ENCODE measurements at places on chromosomes 2 and 18.

- peak; percentile 5 for DNase-seq
Observed at GRCh38 chr2:51710222-51710621, 678.3 kb upstream of the NRXN1 start.

GRCh38 chr2:192513575-192513974 lies 318.8 kb upstream of the TMEFF2 start:
- no peak for DNase-seq

- DNase-seq, result no peak
Observed at GRCh38 chr2:57990118-57990725, 56.4 kb upstream of the VRK2 start.

GRCh38 chr18:13235981-13236380 lies 17.4 kb downstream of the LDLRAD4 start:
- peak; percentile 50 for DNase-seq

DNA sequence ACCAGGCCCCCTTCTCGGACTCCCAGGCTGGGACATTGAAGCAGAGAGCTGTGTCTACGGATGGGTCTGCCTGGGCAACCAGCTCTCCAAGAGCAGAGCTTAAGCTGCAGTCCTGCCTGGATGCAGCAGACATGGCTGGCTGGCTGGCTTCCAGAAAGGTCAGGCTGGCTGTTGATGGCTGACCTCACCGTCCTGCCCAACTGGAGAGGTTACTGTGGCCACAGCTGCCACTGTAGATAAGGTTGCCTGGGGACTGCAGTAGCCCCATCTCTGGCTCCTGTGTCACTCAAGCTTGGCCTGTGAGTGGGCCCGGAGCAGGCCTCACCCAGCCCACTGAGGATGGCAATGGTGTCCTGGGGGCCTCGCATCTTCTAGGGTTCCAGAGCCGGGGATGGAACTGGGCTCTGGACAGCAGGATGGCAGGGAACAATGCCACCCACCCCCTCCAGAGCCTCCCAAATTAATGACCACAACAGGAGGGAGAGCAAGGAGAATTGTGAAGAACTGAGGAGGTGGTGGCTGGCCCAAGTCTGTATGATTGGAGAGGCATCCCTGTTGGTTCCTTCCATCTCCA lies 37.0 kb upstream of the FOSL2 start:
- peak; percentile 50 for DNase-seq

DNA sequence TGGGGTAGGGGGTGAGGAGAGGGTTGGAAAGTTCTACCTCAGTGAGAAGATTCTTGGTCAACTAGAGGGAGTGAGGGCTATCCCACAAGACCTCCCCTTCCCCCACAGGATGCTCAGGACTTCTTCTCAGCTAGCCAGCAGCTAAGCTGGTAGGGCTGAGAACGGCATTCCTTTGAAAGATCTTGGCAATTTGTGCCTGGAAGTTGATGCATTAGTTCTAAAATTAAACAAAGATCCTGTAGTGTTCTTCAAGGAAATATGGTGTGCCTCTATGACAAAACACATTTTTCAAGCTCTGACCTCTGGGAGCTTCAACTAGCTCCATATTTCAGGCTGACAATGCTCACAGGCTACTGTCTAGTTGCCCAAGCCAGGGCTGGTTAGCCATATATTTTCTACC lies 2.3 kb downstream of the LYPD1 start:
- DNase-seq, result no peak

DNA sequence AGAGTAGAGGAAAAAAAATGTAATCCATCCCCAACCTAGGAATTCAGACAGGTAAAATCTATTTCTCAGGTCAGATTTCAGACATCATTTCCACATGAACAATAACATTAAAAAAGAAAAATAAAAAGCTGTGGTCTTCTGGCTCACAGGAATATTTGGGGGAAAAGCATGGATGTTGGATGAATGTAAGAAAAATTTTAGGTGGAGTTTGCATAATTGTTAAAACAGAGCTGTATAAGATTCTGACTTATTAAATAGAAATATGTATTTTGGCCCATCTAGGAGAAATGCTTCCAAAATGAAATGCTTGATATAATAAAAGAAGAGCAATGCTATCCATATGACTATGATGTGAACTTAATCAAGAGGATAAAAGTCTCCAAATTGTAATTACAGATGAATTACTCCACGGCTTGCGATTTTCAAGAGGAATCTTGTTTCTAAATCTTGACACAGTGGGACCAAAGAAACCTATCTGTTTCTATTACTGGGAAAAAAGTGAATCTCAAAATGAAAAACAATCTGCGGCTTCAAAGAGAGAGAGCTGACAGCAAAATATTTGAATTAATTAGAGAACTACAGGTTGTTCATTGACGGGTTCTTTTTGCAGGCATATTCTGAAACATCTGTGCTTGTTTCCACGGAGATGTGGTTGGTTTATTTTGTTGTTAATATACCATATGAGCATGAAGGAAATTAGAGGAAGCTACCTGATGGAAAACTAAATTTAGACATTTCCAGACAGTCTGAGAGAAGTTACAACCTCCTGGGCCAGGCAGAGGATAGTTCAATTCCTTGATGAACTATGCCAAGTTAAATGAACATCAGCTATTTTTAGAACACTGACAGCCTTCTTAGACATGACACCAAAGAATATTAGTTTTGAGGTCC lies 468.7 kb downstream of the PID1 start:
- DNase-seq, result no peak

- no peak for DNase-seq
Observed at GRCh38 chr2:106358081-106358480, 110.1 kb downstream of the RGPD3 start.

DNA sequence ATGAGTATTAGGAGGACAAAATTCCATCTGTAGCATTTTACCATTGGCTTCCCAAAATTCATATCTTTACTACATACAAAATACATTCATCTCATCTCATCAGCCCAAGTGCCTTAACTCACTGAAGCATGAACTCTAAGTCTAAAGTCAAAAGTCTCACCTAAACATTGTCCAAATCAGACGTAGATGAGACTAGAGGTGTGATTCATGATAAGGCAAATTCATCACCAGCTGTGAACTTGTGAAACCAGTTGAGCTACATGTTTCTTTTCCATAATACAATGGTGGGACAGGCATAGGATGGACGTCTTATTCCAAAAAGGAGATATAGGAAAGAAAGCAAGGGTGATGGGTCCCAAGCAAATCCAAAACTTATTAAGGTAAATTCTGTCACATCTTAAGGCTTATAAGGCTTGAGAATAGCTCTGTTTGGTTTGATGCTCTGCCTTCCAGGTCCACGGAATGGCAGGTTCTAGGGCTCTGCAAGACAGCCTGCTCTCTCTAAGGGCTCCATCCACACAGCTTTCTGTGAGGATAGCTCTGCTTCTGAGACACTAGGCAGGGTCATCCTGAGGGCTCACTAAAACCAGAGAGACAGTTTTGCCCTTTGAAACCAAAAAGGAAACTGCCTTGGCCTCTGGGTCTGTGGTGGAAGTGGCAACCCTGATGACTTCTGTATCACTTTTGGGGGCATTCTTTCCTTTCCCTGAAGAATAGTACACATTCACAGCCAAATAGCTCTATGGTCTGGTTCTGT lies 9.6 kb downstream of the IFIH1 start:
- no peak for DNase-seq

DNA sequence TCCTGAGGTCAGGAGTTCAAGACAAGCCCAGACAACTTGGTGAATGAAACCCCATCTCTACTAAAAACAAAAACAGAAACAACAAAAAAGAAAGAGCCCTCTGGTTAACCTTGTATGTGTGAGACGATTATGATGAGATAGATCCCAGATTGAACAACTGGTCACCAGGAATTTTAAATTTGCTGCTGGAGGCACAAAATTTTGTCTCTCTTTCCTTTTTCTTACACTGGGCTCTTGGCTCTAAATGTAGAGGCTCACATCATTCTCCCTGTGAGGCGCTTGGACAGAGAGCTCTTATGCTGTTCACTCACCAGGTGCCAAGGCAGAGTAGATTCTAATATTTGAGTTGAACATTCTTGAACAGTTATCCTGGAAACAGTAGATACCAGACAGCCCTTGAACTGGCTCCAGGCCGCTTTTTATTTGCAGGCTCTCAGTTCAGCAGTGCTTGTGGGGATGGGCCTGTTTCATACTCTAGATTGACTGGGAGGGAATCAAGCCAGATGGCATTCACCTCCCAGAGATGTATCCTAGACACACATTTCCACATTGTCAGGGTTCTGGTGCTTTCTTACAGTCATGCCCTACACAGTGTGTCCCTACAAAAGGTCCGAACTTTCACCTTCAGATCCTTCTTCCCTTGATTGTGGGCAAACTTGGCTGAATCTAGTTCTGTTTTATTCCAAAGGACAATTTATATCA lies 1159.6 kb downstream of the RPIA start:
- DNase-seq, result no peak

- no peak for DNase-seq
Observed at GRCh38 chr2:178202927-178203326, 8.6 kb downstream of the OSBPL6 start.

DNA sequence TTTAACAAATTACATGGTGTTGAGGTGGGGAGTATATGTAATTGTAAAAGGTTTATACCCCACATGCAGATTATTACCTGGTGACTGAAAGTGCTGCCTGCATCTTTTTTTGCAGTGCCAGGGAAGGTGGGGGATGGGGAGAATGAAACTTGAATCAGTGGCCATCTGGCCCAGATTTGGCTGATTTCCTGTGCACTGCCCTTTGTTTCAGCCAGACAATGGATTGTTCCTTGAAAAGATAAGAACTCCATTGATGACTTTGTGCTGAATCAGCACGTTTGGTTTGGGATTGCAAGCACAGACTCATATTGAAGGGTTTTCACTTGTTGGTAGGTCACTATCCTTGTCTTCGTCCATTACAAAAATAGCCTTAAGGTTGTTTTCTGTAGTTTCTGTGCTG lies 20.9 kb downstream of the GREB1L start:
- DNase-seq, result no peak

GRCh38 chr18:62201870-62202269 lies 14.8 kb downstream of the RELCH start:
- no peak for DNase-seq

GRCh38 chr2:219916726-219917440 lies 289.5 kb downstream of the SLC4A3 start:
- no peak for DNase-seq

GRCh38 chr2:118607641-118608040 lies 239.8 kb downstream of the EN1 start:
- no peak for DNase-seq

GRCh38 chr2:239717319-239717675 lies 307.8 kb downstream of the NDUFA10 start:
- no peak for DNase-seq

DNA sequence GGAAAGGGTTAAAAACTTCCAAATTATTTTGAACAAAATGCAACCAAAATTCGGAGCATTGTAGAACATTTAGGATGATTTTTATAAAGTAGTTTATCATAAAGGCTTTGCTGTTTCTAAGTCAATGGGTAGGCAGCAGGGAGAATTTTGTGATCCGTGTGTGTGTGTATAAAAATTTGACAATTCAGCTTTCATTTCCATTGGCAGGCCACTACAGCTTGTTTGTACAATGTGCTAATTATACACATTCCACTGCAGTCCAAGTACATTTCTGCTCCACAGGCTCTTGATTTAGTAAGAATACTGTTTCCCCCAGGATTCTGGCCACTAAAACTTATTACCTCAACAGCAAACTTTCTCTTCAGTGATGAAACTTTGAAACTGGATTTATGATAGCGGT lies 71.8 kb upstream of the LTBP1 start:
- no peak for DNase-seq

DNA sequence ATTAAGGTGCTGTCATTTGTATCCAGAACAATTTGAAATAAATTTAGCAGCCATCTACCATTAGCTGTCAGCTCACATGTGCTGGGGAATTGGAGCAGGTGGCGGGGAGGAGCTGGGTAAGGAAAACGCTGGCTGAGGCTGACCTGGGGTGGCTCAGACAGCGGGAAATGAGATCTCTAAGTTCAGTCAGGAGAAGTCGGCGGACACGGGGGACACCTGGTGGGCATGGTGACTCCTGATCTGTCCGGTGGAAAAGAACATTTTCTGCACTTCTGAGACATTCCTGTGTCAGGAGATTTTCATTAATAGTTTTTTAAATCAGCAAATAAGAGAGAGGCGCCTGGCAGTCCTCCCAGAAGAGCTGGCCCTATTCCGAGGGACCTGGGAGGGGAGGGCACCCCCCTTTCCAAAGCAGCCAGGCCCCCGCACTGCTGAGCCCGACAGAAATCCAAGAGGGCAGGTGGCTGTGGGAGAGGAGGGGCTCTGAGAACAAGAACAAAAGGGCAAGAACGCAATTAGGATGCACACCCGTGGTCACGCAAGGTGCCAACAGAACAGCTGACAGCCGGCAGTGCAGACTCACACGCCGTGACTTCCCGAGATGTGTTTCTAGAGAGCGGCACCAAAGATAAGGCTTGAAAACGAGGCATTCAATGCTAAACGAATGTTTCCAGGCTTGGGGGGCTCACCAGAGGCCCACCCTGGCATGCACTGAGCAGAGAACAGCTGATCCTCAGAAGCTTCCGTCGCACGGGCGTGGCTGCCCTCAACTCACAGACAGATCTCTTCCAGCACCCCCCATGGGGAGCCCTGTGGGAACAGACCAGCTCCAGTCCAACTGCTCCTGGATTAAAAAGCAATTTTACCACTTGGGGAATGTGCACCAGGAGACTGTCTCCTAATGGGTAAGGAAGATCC lies 26.4 kb downstream of the SLC66A2 start:
- DNase-seq, result no peak

GRCh38 chr18:73980289-73980979 lies 167.2 kb downstream of the FBXO15 start:
- DNase-seq, result peak; percentile 64

- no peak for DNase-seq
Observed at GRCh38 chr18:53886058-53886457, 338.4 kb downstream of the MBD2 start.

DNA sequence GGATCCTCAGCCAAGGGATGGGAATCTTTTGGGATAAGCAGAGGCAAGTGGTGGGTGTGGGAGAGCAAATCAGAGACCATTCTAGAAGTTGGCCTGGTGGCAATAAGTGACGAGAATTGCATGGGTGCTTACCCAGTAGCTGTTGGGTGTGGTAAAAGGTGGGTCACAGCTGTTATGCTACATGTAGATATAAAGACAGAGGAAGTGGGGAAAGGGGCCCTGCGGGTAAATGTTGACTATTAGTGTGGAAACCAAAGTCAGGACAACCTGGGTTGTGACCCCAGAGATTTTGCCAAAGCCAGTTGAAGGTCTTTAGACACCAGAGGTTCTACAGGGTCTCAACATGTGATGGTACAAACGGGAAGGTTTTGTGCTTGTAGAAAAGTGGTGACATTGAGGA lies 443.6 kb upstream of the HNRNPA3 start:
- no peak for DNase-seq

DNA sequence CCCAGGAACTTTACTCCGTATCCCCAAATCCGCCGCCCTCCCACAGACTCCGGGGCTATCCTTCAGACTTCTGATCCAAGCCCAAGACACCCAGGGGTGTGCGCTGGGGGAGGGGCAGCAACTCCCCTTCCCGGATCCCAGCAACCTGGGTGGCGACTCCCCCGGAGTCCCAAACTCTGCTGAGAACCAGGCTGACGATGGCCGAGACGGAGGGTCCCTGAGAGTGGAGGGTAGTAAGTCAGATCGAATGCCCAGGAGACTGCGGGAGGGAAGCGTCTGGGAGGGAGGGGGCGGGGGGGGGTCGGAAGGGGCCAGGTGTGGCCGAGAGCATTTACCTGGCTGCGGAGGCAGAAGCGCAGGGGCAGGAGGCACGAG lies 7.0 kb upstream of the TNS1 start:
- DNase-seq, result no peak

GRCh38 chr18:72336786-72337185 lies 207.4 kb downstream of the CBLN2 start:
- DNase-seq, result no peak

- DNase-seq, result no peak
Observed at GRCh38 chr2:8526403-8526696, 155.5 kb upstream of the ID2 start.

All from hepatocyte (in vitro differentiated cells).